ENCODE measurements at places on chromosomes 7 and 10.

- no peak for DNase-seq
These were observed 998.3 kb downstream of the GATA3 start for GRCh38 chr10:9052767-9053166.

GRCh38 chr10:131310551-131311401, 745 bp downstream of the TCERG1L start:
- DNase-seq: no peak

- no peak for DNase-seq
These were observed 10.9 kb upstream of the EXOC6 start for GRCh38 chr10:92837456-92837855.

DNA sequence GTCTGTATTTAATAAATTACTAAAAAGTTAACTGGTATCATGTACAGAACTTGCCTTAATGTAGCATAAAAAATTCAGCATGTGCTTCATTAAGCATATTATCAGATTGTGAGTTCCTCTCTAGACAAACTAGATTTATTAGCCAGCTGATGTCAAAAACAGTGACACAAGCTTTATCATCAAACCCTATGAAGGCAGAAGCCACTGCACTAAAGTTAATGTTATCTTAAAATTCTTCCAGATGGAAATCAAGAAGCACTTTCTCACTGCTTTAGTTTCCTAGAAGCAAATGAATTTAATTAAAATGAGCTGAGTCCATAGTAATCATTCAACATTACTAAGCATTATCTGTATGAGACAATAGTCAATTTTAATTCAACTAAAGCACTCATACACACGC, 96.4 kb downstream of the ARHGAP12 start:
- no peak for DNase-seq

GRCh38 chr7:148287538-148287937, 303.0 kb upstream of the C7orf33 start:
- DNase-seq: no peak

DNA sequence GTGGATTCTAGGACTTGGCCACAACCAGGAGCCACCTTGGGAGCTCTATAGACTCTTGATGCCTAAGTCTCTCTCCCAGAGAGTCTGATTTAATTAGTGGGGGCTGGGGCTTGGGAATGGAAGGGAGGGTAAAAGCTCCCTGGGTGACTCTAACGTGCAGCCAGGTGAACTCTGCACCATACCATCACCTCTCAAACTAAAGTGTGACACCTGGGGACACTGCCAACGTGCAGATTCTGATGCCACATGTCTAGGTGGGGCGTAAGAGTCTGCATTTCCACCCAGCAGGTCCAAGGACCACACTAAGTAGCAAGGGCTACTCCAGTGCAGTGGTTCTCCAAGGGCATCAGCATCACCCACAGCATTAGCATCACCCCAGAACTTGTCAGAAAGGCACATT, 28.3 kb downstream of the LRRC20 start:
- no peak for DNase-seq

DNA sequence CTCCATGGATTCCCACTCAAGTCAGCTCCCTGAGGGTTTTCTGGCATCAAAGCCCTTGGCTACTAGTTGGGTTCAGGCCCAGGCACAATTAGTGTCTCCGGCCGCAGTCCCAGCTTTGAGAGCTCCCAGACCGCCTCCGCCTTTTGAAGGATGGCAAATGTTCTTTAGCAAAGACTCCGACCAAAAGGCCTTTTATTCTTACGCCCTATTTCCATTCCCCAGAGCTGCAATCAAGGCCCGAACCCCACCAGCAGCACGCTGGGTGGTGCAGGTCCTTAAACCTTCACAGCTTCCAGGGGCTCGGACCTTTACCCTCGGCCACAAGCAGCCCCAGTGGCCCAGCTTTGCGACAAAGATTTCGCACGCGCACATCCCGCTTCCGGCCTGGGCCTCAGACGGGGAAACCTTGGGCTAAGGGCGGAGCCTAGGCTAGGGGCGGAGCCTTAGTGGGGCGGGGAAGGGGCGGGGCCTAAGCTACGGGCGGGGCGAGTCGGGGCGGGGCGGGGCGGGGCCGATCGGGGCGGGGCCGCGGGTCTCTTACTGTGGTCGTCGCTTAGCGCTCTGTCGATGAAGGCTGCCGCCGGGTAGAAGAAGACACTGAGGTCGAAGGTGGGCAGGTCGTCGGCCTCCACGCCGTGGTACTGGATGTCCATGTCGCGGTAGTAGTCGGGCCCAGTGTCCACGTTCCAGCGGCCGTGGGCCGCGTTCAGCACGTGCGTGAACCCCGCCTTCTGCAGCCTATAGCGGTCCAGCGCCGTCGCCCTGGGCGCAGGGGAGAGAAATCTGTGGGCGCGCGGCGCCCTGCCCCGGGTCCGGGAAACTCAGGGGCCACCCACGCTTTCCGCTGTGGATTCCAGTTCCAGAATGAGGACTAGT, 68.0 kb upstream of the SAMD8 start:
- peak; percentile 36 for DNase-seq

GRCh38 chr7:16432425-16432731, 11.0 kb upstream of the CRPPA start:
- no peak for DNase-seq

GRCh38 chr10:96972264-96972663, 140.2 kb downstream of the LCOR start:
- DNase-seq: no peak

- no peak for DNase-seq
These were observed 48.8 kb downstream of the MDFIC start for GRCh38 chr7:114970732-114971131.

DNA sequence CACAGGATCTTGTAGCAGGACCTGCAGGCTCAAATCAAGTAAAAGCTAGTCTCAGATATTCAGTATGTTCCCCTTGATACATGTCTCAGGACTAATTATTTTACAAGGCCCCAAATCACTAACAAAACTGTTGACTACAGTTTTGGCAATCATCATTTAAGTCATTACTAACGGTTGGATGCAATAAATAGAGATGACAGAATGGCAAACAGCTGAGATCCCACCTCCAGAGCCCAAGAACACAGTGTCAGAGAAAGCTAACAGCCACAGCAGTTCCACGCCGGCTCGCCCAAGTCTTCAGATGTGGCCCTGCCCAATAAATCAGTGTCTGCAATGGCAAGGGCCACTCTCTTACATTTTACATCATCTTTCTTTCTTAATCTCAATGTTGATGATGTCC, 87.6 kb downstream of the CTBP2 start:
- no peak for DNase-seq

GRCh38 chr10:97011397-97011796, 174.4 kb downstream of the SLIT1 start:
- DNase-seq: no peak

DNA sequence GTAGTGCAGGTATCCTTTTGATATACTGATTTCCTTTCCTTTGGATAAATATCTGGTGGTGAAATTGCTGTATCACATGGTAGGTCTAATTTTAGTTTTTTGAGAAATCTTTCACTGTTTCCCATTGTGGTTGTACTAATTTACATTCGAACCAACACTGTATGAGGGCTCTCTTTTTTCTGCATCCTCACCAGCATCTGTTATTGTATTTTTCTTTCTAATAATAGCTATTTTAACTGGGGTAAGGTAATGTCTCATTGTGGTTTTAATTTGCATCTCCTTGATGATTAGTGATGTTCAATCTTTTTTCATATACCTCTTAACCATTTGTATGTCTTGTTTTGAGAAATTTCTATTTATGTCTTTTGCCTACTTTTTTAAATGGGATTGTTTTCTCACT, 335.4 kb upstream of the MTPN start:
- DNase-seq: no peak

GRCh38 chr7:100965723-100966541, 3.4 kb upstream of the MUC12 start:
- DNase-seq: peak; percentile 52

DNA sequence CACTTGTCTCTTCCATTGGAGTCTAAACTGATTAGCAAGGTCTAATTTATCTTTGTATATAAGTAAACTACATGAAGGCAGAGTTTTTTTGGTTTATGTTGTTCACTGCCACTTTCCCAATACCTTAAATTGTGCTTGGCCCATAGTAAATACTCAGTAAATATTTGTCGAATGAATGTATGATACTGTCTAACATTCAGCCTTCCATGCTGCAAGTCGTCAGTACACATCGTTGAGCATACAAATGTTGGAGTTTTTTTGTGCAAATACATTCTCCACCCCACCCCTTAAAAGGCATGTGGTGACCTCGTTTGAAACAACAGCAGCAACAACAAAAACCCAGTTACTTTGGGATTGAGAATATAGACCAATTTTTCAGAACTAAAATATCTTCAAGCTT, 17.4 kb upstream of the IGF2BP3 start:
- DNase-seq: no peak

DNA sequence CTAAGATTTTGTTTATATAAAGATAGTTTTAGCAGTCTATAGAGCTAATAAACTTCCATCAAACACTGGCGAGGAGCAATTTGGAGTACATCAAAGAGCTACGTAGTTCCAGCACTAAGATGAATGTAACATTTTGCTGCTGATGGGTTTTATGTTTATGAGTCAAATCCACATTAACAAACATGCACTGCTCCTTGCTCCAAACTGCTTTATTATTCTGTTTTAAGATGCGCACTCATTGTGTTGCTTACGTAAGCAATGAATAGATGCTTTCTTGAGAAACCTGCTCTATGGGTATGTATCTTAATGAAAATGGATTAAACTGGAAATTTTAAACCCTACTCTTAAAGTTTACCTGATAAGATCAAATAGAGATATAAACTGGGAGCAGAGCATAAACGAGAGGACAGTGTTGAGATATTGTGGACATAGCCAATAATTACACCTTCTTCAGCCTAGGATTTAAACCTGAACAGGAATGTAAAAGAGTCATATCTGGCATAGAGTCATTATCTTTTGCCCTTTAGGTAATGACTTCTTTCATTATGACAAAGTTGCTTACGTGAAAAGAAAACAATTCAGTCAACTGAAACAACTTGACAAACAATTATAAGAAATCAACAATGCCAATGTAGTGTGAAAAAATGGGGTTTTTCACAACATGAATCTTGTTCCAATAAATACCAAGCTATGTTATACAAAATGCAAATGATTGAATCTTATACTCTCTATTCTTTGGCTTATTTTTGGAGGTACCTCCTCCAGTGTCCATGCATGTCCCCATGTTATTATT, 153.5 kb upstream of the MTPN start:
- no peak for DNase-seq

DNA sequence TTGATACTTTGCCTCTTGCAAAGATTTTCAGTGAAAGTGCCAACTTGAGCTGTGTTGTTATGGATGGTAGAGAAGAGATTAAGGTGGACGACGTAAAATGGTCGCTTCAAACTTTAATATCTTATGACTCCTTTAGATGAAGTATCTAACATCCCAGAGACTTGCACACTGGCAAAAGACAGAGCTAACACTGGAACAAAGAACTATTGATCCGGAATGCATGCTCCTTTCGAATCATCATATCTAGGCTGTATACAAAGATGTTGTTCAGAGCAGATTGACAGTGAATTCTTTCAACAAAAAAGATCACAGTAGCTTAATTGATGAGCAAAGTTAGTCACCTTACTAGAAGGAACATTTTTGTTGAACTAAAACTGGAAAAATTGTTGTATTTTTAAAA, 592.7 kb downstream of the NXPH1 start:
- DNase-seq: no peak

- no peak for DNase-seq
These were observed 87.7 kb downstream of the NKX6-2 start for GRCh38 chr10:132698211-132698751.

DNA sequence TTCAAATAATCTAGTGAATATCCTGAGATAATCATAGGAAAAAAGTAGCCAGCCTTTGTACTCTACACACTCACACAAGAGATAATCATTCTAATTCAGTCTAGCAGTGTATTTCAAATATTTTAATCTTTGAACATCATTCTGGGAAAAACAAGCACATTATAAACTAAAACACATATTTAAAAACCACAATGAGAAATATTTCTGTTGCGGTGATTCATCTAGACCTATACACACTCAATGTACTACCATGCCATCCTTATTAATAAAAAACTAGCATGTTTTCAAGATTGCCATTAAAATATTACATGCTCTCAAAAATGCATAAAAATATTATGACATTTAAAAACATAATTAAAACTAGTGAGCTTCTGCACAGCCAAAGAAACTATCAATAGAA, 11.8 kb downstream of the COG5 start:
- DNase-seq: no peak

GRCh38 chr10:31383810-31384588, 65.0 kb downstream of the ZEB1 start:
- DNase-seq: no peak

DNA sequence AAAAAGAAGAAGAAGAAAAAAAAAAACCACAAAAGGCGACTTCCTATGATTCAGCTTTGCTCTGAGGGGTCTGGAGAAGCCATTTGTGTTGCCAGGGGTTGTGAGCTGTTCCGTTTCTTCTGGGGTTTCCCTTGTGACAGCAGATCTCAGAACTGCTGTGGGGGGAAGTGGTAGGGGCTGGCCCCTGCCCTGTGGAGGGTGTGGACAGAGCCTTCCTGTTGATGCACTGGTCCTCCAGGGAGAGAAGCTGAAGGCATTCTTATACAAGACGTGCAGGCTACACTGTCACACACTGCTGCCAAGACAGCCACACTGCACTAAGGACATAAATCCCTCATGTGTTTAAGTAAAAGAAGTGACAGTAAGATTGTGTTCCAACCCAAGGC, 17.3 kb upstream of the CSGALNACT2 start:
- DNase-seq: no peak
